ENCODE measurements at places on chromosomes 6 and 20.
A peak's percentile ranks its signal among the peaks of the same experiment; 100 is the strongest.

DNA sequence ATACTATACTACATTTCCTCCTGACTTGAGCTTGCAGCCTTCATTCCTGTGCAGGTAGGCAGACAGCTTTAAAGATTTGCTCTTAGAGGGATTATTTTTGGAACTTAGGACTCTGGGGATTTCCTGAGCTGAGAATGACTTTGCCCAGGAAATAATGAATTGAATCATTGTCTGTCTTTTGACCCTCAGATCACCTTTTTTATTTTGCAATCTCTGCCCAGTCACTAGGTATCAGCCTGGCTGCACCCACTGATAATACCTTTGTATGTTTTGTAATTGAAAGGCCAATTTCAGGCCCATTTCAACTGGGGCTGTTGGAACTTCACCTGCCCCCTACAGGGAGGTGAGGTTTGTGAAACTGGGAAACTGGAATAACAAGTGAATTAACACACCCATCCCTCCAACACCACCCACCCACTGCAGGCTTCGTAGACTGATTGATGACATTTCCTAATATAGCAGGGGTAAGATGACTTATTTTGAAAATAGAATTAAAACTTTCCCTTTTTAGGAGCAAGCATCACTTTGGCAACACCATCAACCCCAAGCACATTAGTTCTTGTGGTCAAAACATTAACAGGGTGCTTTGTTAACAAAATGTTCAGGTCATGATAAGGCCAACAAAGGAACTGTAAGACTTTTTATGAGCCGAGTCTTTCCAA, 157.1 kb upstream of the CENPW start:
- no peak for DNase-seq

GRCh38 chr6:26123675-26123946, 36.4 kb downstream of the HFE start:
- no peak for DNase-seq

DNA sequence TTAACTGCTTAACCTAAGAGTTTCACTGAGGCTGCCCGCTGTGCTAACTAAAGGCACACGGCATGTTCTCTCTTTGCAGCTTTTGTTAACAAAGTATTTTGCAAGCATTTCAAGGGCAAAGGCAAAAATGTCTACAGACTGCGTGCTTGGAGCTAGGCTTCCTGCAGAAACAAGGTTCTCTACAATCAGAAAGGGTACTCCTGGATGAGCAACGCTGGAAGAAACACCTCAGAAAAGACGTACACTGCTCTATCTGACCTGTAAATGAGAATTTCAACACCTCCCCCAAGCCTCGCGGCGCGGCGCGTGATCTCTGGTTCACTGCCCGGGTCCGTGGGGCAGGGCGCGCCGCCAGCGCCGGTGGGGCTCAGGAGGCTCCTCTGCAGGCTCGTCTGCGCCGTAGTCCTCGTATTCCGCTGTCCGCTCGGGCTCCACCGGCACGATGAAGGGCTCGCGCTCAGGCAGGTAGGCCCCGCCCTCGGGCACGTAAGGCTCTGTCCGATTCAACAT, 120.9 kb downstream of the COL12A1 start:
- DNase-seq, result no peak

DNA sequence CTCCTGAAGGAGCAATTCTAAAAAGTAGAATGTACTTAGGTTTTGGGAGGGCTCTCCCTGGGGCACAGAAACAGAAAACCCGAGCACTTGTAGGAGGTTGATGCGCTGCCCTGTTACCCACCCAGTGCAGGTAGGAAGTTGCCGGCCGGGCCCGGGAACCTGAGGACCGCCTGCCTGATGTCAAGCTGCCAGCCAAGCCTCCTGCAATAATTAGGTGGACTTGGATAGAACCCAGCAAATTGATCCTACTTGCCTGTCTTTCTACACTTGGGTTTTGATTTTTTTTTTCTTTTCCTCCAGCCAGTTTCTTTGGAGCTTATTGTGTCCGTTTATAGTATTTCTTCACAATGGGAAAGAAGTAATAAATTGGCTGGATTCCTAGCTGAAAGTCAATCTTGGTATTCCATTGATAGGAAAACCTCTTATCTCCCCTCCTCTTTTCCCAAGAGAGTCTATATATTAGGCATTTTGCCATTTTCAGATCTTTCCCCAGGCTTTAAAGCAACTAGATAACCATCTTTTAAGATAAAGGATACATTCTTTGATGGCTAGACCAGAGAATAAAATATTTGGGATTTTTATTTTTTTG, 78.3 kb upstream of the FYN start:
- DNase-seq, result no peak

GRCh38 chr20:47672886-47673670, 112.2 kb downstream of the SULF2 start:
- DNase-seq, result no peak

DNA sequence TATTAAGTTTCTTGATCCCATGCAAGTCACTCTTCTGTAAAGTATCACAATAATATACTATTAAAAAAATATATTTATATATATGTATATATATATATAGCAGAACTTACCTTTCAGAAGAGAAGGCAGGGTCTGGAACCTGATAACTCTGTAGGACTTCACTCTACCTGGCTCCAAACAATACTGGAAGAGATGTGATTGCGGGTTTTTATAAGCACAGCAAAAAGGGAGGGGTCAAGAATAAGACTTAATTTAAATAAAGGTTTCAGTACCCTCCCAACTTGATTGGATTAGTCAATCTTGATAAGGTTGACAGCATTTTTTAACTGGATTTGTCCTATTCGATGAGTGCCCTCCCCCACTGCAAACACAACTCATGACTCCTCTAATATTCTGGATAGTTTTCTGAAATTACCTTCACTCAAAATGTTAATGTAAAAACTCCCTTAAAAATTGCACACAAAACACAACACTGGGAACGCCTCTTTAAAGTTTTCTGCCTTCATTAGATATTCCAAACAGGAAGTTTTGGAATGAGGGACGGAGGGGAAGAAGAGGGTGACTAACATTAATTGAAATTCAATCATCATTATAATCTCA, 4.0 kb upstream of the ZNF217 start:
- DNase-seq, result no peak

DNA sequence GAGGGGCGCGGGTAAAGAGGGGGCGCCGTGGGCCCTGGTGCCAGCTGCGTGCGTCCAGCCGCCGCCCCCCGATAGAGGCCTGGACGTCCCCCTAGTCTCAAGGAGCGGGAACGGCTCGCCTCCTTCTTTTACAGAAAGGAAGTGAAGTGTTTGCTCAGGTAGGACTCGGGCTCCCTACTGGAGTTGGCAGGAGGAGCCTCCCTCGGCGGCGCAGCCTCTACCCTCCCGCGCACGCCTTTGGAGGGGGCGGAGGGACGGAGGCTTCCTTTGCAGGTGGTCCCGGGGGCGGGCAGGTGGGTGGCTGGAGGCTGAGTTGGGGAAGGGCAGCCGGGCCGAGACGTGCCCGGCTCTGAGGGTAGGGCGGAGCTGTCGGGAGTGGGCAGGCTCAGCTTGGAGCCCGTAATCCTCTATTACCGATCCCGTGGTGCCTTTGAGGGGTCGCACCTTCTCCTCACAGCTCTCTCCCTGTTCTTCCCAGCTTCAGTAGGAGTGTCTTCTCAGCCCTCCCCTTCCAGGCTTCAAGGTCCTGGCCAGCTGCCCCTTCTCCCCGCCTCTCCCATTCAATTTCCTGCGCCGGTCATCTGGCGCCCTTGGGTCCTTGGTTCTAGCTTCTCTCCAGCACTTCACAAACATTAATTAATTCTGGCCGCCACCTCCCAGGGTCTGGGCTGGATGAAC, 728 bp downstream of the ITPR3 start:
- peak; percentile 25 for DNase-seq

DNA sequence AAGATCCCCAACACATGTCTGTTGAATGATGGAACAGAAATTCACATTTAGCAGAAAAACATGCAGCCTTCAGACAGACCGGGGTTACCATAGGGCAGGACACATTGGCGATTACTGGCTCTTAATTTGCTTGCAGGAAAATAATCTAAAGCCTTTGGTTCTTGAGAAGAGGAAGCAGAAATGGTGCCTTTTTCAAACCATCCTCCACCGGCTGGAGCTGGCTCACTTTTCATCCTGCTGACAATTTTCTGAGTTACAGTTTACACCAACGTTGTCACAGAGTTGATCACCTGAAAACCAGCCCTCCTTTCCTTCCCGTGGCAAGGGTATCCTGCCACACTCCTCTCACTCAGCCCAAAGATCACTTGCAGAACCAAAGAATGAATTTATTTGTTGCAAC, 32.6 kb downstream of the SF3B5 start:
- DNase-seq, result no peak

DNA sequence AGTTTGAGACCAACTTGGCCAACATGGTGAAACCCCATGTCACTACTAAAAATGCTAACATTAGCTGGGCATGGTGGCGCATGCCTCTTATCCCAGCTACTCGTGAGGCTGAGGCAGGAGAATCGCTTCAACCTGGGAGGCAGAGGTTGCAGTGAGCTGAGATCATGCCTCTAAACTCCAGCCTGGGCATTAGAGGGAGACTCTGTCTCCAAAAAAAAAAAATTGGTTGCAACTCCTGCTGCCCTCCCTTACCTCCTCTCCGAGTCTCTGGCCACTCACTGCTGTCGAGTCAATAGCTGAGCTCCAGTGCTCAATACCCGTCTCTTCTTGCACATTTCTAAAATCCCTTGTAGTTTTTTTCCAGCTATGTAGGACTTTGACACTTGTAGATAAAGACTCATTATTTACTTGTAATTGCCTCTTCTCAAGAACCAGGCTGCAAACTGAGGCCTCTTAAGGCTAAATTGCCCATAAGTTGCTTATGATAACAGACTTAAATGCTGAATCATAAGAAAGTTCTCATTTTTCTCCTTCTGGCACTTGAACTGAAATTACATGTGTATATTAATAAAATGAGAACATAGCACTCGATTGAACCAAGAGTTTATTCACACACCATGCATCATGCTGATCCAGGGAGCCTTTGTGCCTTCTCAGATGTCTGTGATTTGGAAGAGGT, 13.8 kb downstream of the HECA start:
- DNase-seq, result no peak

- DNase-seq, result no peak
These were observed 20.6 kb upstream of the FAM209A start for GRCh38 chr20:56503916-56504315.

- no peak for DNase-seq
These were observed 381.8 kb downstream of the CDKAL1 start for GRCh38 chr6:20916086-20916485.
